ENCODE measurements at places on chromosomes 7 and 10. TPM values are rescaled to one million over a fixed set of nuclear protein-coding genes. Genes with fewer than 3 reads are reported as not detected.

DNA sequence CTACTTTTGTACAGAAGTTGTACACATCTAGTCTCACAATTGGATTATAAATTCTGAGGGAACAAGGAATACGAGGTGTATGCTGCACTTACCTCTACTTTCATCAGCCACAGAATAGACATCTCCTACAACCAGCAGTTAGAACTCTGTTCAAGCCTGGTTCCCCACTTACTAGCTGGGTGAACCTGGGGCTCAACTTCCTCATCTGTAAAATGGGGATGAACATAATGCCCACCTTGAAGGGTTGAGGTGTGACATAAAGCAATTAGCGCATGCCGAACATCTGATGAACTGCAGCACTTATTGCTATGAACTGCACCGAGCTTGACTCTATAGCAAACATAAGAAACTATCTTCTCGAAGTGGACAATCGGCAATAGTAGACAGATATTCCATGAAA lies 25.3 kb downstream of the XPNPEP1 start:
- no peak for DNase-seq
- H3K36me3 ChIP-seq, result no peaks in the 10 kb centered on the region
- H3K27me3 ChIP-seq, result no peaks in the 10 kb centered on the region
- no peak overlapping the region for H3K4me3 ChIP-seq
- H3K27ac ChIP-seq, result no peak overlapping the region

GRCh38 chr7:112930787-112931186 lies 140.6 kb upstream of the TMEM168 start:
- no peak for DNase-seq
- no peaks in the 10 kb centered on the region for H3K27me3 ChIP-seq
- H3K27ac ChIP-seq, result no peak overlapping the region
- no peaks in the 10 kb centered on the region for H3K36me3 ChIP-seq

ANKRD61 gene
- total RNA-seq, result not detected

CYP2C8 gene
- not detected for total RNA-seq

CUZD1 gene
- total RNA-seq, result 0.45 TPM

RET gene
- total RNA-seq, result 2.2 TPM

DNA sequence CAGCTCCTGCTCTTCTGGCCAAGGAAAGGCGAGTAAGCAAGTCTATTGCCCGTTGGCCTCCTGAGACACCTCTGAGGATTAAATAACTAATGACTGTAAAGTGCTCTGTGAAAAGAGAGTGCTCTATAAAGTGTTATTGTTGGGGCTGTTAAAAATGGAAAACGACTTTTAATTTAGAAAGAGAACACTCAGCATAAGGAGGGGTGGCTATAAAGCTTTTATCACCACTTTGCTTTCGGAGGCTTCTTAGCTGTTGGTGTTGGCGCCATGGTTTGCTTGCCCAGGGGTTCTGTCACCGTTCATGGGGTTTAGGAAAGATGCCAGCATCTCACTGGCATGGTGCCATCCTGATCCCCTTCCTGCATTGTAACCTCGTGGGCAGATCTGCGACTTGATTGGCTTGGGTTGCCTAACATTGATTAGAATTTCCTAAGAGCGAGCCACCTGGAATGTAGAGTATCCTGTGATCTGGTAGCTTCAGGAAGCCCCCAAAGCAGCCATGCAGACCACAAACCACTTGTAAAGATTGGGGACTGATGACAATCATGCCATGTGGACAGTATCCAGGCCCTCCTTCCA lies 509.9 kb downstream of the LRMDA start:
- H3K4me3 ChIP-seq, result no peak overlapping the region
- H3K27ac ChIP-seq, result no peak overlapping the region
- no peaks in the 10 kb centered on the region for H3K36me3 ChIP-seq
- no peaks in the 10 kb centered on the region for H3K4me1 ChIP-seq

UPF2 gene
- total RNA-seq, result 28.1 TPM

GRCh38 chr10:52447931-52448353 lies 133.9 kb downstream of the DKK1 start:
- no peak overlapping the region for H3K27ac ChIP-seq
- no peak overlapping the region for H3K4me3 ChIP-seq
- H3K4me1 ChIP-seq, result no peaks in the 10 kb centered on the region

GRCh38 chr10:855079-855478 lies 76.4 kb downstream of the LARP4B start:
- H3K4me3 ChIP-seq, result no peak overlapping the region
- DNase-seq, result no peak
- H3K4me1 ChIP-seq, result peaks cover 3% of the 10 kb centered on the region
- H3K27ac ChIP-seq, result no peak overlapping the region
- H3K36me3 ChIP-seq, result peaks cover 19% of the 10 kb centered on the region
- no peaks in the 10 kb centered on the region for H3K27me3 ChIP-seq

PPP1R3C gene
- total RNA-seq, result 111 TPM

DNA sequence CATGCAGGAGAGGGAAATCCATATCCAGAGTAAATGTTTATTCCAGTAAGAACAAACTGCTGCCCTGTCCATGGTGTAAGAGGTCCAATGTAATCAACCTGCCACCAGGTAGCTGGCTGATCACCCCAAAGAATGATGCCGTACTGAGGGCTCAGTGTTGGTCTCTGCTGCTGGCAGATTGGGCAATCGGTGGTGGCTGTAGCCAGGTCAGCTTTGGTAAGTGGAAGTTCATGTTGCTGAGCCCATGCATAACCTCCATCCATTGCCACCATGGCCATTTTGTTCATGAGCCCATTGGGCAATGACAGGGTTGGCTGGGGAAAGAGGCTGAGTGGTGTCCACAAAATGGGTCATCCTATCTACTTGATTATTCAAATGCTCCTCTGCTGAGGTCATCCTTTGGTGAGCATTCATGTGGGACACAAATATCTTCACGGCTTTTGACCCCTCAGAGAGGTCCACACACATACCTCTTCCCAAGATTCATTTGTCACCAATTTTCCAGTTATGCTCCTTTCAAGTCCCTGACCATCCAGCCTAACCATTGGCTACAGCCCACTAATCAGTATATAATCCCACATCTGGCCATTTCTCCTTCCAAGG lies 23.3 kb upstream of the PAPSS2 start:
- DNase-seq, result peak; percentile 3
- H3K36me3 ChIP-seq, result no peaks in the 10 kb centered on the region
- no peaks in the 10 kb centered on the region for H3K4me1 ChIP-seq
- no peak overlapping the region for H3K4me3 ChIP-seq
- H3K27ac ChIP-seq, result no peak overlapping the region
- H3K27me3 ChIP-seq, result no peaks in the 10 kb centered on the region

GIMAP4 gene
- total RNA-seq, result 35.3 TPM

DNA sequence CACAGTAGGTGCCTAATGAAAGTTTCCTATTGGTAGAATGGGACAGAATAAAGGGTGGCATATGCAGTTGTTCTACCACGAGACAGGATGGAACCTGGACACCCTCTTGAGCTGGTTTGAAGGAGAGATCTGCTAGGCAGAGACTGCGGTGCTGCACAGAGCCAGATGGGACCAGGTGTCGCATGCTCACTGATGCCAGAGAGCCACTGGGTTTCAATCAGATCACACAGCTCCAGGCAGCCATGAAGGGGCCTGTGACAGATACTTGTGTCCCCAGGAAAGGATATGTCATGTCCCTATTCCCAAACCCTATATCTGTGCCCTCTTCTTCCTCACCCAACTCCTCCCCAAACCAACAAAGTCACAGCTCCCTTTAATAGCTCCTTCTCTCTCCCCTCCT lies 235.7 kb downstream of the PRPF18 start:
- no peaks in the 10 kb centered on the region for H3K27me3 ChIP-seq
- DNase-seq, result no peak
- H3K27ac ChIP-seq, result no peak overlapping the region
- H3K36me3 ChIP-seq, result no peaks in the 10 kb centered on the region

ERVW-1 gene
- total RNA-seq, result not detected

- H3K4me3 ChIP-seq, result peak overlapping the region; percentile 89
- H3K27ac ChIP-seq, result peak overlapping the region; percentile 82
- DNase-seq, result no peak
- H3K36me3 ChIP-seq, result no peaks in the 10 kb centered on the region
- H3K27me3 ChIP-seq, result peaks cover 8% of the 10 kb centered on the region
- H3K4me1 ChIP-seq, result peaks cover 45% of the 10 kb centered on the region
Observed at GRCh38 chr10:7409732-7410168, 1.1 kb downstream of the SFMBT2 start.

- no peak overlapping the region for H3K4me3 ChIP-seq
- no peaks in the 10 kb centered on the region for H3K36me3 ChIP-seq
- peaks cover 12% of the 10 kb centered on the region for H3K4me1 ChIP-seq
- H3K27me3 ChIP-seq, result no peaks in the 10 kb centered on the region
Observed at GRCh38 chr7:28799619-28800018, 158.5 kb downstream of the TRIL start.

PPP2R2D gene
- total RNA-seq, result 41.2 TPM

- H3K4me3 ChIP-seq, result no peak overlapping the region
- DNase-seq, result no peak
- no peak overlapping the region for H3K27ac ChIP-seq
- no peaks in the 10 kb centered on the region for H3K27me3 ChIP-seq
- H3K36me3 ChIP-seq, result no peaks in the 10 kb centered on the region
- H3K4me1 ChIP-seq, result no peaks in the 10 kb centered on the region
Observed at GRCh38 chr10:105706281-105707026, 1065.4 kb downstream of the SORCS3 start.

DNA sequence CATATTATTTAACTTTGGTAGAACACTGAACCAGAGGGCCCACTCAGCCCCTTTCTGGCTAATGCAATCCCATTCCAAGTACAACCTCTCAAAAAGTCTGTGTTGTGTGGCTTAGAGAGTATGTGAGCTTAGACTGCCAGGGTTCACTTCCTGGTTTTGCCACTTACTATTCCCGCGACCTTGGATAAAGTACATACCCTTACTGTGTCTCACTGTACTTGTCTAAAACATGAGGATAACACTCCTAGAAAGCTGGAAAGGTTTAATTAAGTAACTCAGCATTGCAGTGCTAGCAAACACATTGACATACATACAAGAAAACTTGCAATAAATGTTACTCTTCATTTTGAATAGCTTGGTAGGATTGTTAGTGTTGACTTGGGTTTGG lies 215.8 kb downstream of the CHCHD3 start:
- H3K4me1 ChIP-seq, result peaks cover 22% of the 10 kb centered on the region
- DNase-seq, result no peak
- no peaks in the 10 kb centered on the region for H3K27me3 ChIP-seq
- no peak overlapping the region for H3K4me3 ChIP-seq

DNA sequence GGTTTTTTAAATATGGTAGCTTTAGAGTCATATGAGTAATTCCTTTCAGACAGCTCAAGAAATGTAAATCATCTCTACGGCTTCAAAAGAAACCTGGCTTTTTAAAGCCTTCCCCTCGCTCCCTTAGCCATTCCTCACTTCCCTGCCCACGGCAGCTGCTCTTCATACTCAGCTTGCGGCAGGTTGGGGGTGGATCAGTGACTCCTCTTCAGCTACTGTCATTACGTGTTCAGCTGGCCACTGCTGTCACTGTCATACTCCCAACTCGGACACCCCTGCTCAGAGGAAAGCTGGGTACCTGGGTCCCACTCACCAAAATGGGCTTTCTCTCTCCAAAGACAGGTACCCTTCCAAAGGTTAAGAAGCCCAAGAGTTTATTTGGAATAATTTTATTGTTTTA lies 6.6 kb downstream of the YWHAG start:
- H3K4me1 ChIP-seq, result peaks cover 87% of the 10 kb centered on the region
- no peaks in the 10 kb centered on the region for H3K27me3 ChIP-seq
- H3K36me3 ChIP-seq, result peaks cover 31% of the 10 kb centered on the region
- no peak overlapping the region for H3K4me3 ChIP-seq
- no peak for DNase-seq

DNA sequence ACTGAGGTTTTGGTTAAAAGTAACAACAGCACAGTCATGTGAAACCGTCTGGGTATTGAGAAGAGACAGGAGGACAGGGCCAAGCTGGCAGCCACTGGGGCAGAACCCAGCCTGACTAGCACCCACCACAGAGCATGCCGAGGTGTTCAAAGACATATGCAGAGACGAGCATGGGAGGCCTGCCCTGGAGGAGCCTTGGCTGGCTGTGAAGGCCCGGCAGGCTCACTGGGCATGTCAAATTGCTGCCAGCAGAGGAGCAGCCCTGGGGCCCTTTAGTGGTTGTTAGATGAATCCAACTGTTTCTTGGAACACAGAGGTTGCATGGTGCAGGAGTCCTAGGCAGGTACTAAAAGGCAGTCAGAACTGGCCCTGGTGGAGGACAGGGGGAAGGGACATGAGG lies 5.0 kb upstream of the GDF2 start:
- no peak overlapping the region for H3K27ac ChIP-seq
- no peak overlapping the region for H3K4me3 ChIP-seq
- DNase-seq, result no peak
- no peaks in the 10 kb centered on the region for H3K36me3 ChIP-seq
- no peaks in the 10 kb centered on the region for H3K4me1 ChIP-seq
- peaks cover 8% of the 10 kb centered on the region for H3K27me3 ChIP-seq

DNA sequence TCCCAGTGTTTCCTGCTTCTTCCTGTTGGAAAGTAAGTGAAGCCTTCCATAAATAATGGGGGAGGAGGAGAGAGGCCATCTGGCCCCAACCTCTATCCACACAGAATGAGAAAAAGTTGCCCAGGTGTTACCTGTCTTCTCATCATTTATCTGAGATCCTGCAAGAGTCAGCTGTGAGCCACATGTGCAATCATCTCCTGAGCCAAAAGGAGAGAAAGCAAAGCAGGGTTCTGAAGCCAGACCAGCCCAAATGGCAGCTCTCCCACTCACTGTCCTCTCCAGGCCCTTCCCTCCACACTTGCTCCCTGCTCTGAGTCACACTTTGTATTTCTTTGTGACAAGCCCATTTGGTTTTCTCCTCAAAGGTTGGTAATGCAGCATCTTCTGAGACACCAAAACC lies 65.9 kb downstream of the FAM204A start:
- no peak overlapping the region for H3K27ac ChIP-seq
- peaks cover 13% of the 10 kb centered on the region for H3K4me1 ChIP-seq
- H3K36me3 ChIP-seq, result no peaks in the 10 kb centered on the region
- DNase-seq, result no peak
- H3K4me3 ChIP-seq, result no peak overlapping the region
